Activated naive CD4-positive, alpha-beta T cell (primary cell): ENCODE measurements at places on chromosomes 5 and 9.

- DNase-seq: no peak
These were observed 15.4 kb upstream of the PLEKHG4B start for GRCh38 chr5:76358-77169.

DNA sequence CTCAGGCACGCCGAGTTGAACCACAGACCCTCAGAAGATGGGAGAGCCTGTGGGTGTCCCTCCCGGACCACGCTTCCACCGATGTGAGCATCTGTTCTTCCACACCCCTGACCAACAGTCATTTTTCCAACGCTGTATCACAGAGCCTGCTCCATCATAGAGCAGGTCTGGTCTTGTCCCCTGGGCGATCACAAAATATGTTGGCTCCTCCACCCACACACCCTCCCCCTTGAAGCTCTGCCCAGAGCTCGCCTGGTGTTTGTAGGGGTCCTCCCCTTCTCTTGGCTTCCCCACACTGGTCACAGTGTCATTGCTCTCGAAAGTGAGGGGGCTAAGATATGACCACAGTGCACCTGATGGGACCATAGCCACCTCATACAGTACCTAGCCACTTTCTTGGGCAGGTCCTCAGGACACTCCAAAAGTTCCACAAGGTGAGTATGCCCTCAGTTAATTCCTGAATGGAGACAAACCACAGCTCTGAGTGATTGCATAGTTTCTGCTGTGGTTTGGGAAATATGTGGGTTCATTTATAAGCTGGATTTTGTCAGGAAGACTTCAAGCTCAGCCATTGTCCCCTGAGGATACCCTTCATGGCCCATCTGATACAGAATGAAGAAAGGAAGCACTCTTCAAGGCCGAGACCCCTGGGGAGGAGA is 3.5 kb upstream of the ZNF618 start:
- no peak for DNase-seq

DNA sequence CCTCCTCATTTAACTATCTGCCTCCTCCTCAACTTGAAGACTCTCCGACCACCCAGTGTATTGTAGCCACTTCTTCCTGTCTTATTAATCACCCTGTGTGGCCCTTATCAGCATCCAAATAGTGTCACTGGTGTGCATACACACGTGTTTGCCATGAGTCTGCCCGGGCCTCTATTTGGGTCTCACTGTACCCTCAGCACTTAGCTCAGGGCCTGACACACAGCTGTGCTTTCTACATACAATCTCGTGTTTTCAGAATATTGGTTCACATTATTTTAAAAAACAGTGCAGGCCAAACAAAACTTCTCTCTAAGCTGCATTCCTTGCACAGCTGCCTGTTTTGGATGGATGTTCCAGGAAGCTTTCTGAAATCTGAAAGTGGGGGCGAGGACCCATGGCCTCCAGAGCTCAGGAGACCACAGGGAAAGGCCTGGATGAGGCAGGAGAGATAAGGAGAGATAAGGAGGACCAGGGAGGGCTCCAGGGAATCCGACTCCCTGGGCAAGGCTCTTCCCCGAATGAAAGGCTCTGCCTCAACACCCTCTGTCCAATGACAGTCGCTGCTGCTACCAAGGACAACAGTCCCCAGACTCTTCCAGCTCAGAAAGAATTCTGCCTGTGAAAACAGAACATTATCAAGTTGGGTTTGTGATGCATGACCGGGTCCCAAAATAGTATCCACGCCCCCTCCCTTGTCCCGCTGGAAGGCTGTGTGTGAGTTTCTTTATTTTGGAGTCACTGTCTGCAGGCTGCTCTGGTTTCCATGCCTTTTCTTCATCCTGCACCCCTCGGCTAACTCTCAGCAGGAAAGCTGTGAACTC is 255.6 kb downstream of the NSG2 start:
- DNase-seq: no peak

GRCh38 chr5:127867022-127867783 is 164.0 kb downstream of the CCDC192 start:
- no peak for DNase-seq

- no peak for DNase-seq
These were observed 1.2 kb downstream of the MAP1B start for GRCh38 chr5:72108202-72109061.

DNA sequence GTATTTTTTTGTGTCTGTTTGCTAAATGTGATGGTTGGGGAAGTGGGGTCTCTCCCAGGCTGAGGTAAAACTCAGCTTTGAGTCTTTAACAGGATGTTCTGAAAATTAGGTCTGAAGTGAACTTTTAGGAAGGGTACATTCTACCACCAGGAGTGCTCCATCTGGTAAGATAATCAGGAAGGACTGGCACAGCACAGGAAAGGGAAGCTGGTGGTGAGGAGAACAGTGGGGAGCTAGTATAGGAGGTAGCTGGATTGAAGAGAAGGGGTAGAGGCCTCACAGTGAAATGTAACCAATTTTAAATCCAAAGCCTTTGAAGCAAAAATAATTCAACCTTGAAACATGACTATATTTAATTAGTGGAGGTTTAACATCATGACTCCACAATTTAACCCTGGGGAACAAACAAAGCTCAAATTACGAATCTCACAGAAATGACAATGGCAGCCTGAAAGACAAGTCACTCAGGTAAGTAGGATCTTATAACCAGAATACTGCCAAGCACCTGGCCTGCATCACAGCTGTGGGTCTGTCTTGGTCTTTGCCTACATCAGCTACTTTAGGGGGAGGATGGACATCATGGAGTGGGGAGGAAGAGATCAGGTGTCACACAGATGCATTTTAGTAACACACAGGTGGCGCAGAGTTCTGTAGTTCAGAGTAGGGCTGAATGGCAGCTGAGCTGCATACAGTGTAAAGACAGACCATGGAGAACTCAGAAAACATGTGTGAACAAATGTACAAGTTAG is 445.3 kb downstream of the DMRT2 start:
- no peak for DNase-seq

- DNase-seq: no peak
These were observed 21.2 kb downstream of the TXNDC8 start for GRCh38 chr9:110316261-110317075.

DNA sequence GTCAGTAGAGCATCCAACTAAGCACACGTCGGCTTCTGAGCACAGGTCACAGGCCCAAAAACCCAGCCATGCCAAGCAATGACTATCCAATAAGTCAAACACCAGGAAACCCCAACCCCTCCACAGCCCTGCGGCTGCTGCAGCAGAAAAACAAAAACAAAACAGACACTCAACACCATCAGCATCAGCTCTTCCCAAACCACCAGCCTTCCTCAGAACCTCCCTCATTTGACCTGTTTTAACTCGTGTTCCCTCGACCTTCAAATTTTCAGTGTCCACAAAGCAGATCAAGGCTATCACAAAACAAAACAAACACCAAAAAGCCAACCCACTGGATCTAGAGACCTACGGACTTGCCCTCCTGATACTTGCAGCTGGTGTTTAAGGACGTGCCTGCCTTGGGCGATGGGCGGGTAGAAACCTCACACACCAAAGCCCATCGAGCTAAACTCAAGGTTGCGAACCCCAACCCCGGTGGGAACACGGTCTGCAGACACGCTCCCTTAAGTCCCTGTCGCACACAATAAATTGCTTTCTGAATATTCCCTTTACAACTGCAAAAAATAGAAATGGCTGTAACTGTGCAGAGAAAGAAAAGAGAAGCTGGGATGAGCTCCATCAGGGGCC is 247.1 kb upstream of the ANKRD55 start:
- DNase-seq: no peak

GRCh38 chr5:180790020-180790419 is 12.6 kb downstream of the MGAT1 start:
- no peak for DNase-seq

- no peak for DNase-seq
These were observed 425.3 kb upstream of the CDH6 start for GRCh38 chr5:30768056-30768690.
